Activated CD4-positive, CD25-positive, alpha-beta regulatory T cell treated with anti-CD3 and anti-CD28 coated beads, Interleukin-2, amount 50 U/mL, for 24 hours (primary cell): ENCODE measurements at places on chromosomes 7 and 10.

- ATAC-seq, result no peak
These were observed 61.5 kb downstream of the TNS3 start for GRCh38 chr7:47520406-47520805.

DNA sequence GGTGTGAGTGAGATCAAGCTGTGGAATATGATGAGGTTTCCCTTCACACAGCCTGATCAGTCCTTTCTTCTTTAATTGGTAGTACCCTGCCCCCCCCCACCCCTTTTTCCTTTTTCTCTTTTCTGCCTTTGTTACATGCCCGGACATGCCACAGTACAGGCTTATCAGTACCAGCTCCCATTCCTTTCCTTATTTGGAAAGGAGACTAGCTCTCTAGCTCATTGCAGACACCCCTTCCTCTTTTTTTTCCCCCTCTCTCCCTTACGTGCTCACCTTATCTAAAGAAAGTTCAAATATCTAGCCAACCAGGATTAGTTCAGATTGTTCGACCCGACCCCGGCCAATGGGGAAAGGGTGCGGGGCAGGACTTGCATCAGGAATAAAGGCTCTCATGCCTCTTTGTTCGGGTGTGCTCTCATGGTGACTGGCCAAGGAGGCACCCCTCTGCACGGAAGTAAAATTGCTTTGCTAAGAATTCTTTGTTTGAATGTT, 230.4 kb downstream of the ACTR3B start:
- ATAC-seq, result no peak

DNA sequence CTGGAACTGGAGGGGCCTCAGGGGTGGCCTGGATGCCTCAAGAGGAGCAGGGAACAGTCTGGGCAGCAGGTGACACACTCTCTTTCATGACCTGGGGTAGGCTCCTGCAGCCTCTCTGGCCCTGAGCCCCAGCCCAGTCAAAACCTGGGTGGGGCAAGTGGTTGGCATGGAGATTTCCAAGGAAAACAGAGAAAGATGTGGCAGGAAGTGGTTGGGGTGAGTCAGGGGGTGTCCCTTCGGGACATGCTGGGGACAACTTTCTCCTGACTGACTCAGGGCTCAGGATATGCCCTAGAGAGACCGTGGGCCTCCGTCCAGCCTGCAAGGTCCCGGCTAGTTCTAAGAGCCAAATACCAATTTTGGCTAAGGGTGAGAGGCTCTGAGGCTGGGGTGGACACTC, 2.9 kb downstream of the AQP1 start:
- ATAC-seq, result no peak

DNA sequence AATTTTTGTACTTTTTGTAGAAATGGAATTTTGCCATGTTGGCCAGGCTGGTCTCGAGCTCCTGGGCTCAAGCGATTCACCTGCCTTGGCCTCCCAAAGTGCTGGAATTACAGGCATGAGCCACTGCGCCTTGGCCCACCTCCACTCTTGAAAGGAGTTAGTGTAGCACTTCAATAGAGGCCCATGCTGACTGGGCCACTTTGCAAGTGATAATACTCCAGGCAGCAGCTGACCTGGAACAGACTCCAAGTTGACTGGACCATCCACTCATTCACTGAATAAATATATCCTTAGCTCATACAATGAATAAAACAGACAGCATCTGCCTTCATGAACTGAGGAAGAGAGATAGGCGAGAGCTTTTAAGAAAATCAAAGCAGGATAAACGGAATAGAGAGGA, 14.7 kb downstream of the CPVL start:
- ATAC-seq, result no peak

GRCh38 chr7:44393238-44394111, 68.1 kb upstream of the CAMK2B start:
- ATAC-seq, result no peak

GRCh38 chr10:21497177-21497807, 28.2 kb downstream of the SKIDA1 start:
- ATAC-seq, result no peak

- peak; percentile 50 for ATAC-seq
These were observed 1.2 kb downstream of the CYREN start for GRCh38 chr7:135169141-135169963.

GRCh38 chr10:129274748-129275474, 192.1 kb upstream of the MGMT start:
- no peak for ATAC-seq

DNA sequence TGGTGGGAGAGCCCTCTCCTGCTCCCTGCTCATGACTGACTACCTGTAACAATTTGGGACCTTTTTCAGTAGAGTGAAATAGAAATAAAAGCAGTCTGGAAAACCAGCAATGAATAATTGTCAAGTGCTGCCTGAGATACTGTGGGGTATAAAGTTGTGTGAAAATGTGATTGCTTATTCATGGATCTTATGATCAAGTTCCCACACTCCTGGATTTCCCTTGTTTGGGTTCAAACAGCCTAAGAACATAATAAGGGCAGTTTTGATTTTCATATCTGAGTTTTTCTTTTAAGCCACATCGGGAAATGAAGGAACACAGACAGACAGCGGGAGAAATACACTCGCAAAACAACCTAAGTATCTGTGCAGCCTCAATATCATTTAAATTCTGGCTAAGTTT, 52.9 kb downstream of the CALD1 start:
- ATAC-seq, result no peak

- no peak for ATAC-seq
These were observed 417.7 kb upstream of the CELF2 start for GRCh38 chr10:10600004-10600403.

GRCh38 chr10:102220612-102221011, 5.5 kb upstream of the ELOVL3 start:
- ATAC-seq, result no peak

DNA sequence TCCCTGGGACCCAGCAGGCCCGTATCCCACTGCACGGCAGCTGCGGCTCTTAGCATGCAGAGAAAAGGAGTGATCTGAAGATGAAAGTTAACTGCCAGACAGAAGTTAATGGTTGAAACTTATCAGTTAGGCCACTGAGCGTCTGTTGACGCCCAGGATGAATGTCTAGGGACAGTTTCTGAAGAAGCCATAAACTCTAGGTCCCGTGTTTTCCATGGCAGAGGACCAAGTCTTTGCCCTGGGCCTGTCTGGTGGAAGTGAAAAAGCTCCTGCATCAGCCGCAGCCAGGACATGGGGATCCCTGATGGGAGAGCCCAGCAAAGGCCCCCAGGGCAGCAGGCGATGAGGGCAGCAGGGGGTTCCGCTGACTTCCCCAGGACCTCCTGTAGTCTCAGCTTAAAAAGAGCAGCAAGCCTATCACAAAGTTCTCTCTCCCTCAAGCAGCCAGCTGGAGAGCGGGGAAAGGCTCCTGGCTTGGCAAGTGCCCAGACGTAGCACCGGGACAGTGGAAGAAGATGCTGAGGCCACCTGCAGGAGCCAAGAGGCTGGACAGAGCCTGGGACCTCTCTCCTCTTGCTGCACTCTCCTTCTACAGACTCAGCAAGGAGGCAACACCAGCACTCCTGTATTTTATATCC, 79.6 kb downstream of the TNS3 start:
- no peak for ATAC-seq

DNA sequence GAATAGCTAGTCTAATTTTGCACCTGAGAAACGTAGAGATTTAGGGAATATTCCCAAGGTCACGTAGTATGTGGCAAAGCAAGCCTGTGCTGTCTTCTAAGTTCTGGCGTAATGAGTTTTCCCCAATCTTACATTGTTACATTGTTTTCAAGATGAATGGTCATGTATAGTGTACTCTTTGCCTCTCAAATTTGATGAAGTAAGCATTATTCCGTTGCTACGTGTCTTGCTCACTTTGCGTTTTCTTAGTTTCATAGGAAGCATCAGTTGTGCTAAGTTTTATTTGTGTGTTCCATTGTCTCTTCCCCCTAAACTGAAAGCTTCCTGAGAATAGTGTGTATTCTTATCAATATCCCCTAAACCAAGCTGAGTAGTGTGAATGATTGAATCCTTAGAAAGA, 637.6 kb upstream of the C7orf33 start:
- no peak for ATAC-seq

DNA sequence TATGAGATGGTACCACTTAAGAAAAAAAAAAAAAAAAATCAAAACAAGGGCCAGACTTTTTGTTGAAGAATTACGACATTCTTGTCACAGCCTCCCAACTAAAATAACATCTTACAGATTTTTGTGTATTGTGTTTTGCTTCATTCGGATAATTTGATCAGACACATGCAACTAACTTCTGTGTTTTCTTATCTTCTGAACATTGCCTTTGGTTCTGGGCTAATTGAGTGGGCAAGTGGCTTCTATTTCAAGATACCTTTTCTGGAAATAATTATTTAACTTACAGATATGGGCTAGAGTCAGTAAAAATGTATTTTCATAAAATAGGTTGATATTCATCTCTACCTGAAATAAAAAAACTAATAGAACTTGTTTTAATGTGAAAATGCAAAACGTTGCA, 165.1 kb downstream of the ANKRD7 start:
- ATAC-seq, result no peak

DNA sequence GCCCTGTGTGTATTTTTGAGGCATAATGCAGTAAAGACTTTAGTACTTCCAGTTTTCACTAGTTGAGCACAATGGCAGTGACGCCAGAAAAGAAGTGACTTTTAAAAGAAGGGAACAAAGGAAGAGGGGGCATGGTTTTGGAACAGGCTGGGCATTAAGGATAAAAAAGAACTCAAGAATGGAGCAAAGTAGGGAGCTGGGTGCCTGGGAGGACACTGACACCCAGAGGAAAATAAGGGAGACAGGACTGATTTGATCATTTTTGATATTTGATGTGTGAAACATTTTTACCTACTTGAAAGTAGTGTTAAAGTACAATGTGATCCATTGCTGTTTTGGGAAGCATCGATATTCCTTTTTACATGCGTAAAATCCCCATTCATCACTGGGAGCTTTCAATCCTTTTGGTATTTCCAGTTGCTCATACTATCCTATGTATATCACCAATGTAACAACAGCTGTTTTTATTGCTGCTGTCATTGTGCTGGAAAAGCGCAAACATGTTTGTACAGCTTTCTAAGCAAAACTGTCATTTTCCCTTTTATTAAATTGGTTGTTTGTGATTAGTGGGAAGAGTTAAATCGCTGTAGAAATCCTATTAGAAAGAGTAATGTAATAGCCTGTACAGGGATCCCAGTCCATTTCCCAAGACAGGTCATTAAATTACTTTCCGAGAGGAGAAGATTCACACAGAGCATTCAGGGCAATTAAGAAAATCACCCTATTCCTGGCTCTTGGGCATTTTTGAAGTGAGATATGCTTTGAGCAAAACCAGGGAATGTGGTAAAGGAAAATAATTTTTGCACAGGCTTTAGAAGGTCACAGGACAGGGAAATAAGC, 85.2 kb downstream of the ADAM12 start:
- ATAC-seq, result no peak

DNA sequence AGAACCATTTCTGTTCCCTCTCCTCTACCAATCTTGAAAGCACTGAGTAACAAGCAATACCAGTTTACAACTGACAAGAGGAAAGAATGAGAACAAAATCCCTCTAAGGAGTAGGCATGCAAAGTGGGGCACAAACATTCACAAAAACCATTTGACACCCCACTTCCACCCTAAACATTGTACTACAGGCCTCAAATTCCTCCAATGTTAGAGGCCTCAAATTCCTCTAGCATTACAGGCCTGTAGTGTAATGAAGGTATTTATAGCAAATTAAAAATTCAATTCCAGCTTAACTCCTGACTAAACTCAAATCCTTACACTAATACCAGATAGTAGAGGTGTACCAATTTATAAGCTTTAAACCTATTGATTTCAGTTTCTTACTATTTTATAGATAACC, 85.4 kb downstream of the SIRT1 start:
- no peak for ATAC-seq

DNA sequence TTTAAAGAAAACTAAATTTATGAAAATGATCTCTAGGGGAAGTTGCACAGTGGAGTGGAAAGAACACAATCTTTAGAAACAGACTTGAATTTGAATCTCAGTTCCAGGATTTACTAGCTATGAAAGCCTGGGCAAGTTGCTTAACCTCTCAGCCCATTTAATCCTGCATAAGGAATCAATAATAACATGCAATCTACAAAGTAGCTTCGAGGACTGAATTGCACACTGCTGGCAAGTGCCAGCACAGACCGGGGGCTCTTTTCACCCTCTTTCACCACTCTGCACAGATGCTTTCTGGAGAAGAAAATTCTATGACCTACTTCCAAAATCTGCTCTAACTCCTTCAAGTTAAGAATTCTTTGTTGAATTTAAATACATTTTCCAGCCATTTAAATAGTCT, 63.4 kb upstream of the ANK3 start:
- no peak for ATAC-seq

- ATAC-seq, result no peak
These were observed 7.2 kb downstream of the CDCA7L start for GRCh38 chr7:21938463-21938862.

GRCh38 chr10:34641913-34642558, 173.1 kb downstream of the PARD3 start:
- ATAC-seq, result no peak

GRCh38 chr10:108586424-108586823, 1336.9 kb downstream of the XPNPEP1 start:
- no peak for ATAC-seq

DNA sequence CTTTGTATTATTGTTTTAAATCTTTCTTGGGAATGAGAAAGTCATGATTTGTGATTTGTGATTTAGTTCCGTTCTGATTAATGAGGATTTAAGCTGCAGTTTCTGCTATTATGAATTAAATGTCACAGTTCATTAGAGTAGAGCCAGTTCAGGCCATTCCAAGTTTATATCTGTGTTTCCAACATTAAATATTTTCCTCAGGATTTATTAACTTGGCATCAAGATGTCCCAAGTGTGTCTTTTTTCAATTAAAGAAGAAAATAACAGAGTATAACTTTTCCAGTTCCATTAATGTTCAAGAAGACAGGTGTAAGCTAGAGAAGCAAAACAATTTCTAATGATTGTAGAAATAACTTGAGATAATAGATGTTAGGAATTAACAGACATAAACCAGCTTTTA, 1183.2 kb upstream of the CELF2 start:
- ATAC-seq, result no peak

DNA sequence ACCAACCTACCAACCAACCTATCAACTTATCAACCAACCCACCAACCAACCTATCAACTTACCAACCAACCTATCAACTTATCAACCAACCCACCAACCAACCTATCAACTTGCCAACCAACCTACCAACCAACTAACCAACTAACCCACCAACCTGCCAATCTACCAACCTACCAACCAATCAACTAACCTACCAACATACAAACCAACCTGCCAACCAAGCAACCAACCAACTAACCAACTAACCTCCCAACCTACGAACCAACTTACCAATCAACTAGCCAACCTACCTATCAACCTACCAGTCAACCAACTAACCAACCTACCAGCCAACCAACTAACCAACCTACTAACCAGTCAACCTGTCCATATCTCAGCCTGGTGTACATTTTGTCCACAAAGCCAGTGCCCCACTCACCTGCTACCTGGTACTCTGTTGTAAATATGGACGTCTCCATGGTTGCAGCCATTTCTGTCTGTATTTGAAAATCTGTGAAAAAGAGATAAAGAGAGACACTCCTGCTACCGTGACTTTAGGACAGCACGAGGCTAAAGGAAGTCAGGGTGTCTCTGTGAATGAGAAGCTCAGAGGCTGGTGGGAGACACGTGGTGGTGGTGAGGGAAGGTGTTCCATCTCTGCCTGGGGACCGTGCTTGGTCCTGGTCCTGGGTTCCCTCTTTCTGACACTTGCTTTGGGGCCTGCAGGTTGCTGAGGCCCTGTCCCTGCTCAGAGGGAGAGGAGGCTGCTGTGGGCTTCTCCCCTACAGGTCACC, 41.9 kb upstream of the IL15RA start:
- ATAC-seq, result no peak

- ATAC-seq, result no peak
These were observed 232.7 kb upstream of the TAC1 start for GRCh38 chr7:97499204-97499603.

GRCh38 chr10:117503244-117504205, 39.0 kb upstream of the EMX2 start:
- ATAC-seq, result no peak

GRCh38 chr10:123553810-123554430, 112.2 kb upstream of the GPR26 start:
- ATAC-seq, result no peak
